GM23248 (cell line): ENCODE measurements at places on chromosomes 6 and 20. TPM values are rescaled to one million over a fixed set of nuclear protein-coding genes. Genes with fewer than 3 reads are reported as not detected.

TFAP2C gene
- total RNA-seq, result 12.3 and 12.8 TPM in 2 replicates

GRCh38 chr6:74259981-74260380, 564.0 kb downstream of the CD109 start:
- DNase-seq, result peak; percentile 17

B3GAT2 gene
- total RNA-seq, result not detected in 2 replicates

CLPSL2 gene
- not detected in 2 replicates for total RNA-seq

VSTM2L gene
- total RNA-seq, result 6.2 and 9.2 TPM in 2 replicates

DNA sequence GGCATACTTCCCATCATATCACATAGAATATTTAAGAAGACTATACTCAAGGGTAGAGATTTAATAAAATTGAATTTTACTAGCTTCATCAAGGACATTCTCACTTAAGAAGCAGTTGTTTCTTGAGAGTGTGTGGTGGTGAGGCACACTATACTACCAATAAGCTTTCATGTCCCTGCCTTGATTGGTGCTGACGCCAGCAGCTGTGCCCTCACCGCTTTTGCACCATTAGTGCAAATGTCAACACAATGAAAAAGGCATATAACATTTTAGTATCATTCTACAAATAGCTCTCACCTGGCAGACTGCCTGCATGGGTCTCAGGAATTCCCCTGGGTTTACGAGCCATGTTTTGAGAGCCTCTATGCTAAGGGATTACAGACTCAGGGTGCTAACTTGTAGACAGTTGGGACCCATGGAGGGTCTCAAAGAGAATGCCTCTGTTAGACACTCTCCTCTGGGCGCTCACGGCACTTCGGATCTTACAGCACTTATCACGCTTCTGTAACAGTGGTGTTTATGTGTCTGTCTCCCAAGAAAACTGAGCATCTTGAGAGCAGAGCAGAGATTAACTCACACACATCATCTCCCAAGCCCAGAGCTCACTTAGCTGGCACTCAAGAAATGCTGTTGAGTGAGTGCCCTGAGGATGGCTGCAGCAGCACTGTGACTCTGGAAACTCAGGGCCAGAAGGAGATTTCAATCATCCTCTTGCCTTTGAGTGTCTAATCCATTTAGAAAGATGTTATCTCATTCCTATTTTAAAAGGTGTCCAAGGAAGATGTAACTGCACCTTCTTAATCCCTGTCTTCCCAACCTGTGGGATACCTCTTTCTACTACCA, 143.3 kb upstream of the GPR6 start:
- no peak for DNase-seq

DNA sequence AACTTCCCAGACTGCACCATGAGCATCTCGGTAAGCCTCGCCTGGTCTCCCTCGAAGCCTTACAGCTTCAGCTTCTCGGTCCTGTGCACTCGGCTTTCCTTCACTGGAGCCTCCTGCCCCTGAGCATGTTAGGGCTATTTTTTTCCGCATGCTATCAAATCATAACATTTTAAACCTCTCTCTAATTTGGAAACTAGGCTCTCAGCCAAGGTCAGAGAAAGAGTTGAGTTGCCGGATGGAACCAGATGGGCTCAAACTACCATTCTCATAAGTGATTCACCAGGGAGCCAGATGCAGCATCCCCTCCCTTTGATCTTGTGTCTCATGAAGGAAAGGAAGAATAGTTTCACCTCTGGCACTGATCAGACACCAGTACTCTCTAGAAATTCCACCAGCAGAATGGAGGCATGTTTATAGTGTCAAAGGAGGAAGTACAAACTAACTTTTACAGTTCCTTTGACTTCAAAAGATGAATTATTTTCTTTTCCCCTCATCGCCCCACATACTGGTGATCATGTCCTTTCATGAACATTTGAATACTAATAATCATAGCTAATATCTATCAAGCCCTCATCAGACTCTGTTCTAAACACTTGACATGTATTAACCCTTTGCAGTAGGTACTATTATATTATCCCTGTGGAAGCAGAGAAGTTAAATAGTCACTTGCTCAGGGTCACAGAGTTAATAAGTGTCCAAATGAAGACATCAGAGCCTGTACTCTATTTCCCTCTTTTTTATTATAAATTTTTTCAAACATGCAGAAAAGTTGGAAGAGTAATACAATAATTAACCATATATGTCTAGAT, 46.7 kb downstream of the MAP1LC3A start:
- DNase-seq, result peak; percentile 17

PPP1R16B gene
- total RNA-seq, result not detected in 2 replicates

BTN2A1 gene
- total RNA-seq, result 9.1 and 15.0 TPM in 2 replicates

- DNase-seq, result peak; percentile 80
These were observed 31.4 kb downstream of the AFDN start for GRCh38 chr6:167858086-167858591.

ID1 gene
- 583 and 780 TPM in 2 replicates for total RNA-seq

SLC22A16 gene
- not detected in 2 replicates for total RNA-seq

DNA sequence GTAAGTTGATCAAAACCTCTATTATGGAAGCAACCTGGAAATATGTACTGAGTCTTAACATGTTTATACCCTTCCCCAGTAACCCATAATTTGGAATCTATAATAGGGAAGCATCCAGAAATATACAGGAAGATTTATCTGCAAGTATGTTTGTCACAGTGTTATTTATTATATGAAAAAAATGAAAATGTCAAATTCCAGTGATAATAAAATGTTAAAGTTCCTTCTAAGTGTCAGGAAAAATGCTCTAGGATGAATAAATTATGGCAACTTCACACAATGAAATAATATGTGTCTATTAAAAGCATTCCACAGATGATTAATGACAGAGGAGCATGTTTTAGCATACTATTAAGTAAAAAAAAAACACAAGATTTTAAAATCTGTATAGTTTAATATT, 237.7 kb upstream of the PRND start:
- no peak for DNase-seq

GRCh38 chr6:146026873-146027272, 2.0 kb upstream of the GRM1 start:
- no peak for DNase-seq

PRR18 gene
- total RNA-seq, result not detected in 2 replicates

GRCh38 chr6:159499034-159499433, 194.0 kb downstream of the SOD2 start:
- DNase-seq, result no peak

GRCh38 chr20:64093013-64093503, 8.9 kb upstream of the LKAAEAR1 start:
- DNase-seq, result peak; percentile 17

DNA sequence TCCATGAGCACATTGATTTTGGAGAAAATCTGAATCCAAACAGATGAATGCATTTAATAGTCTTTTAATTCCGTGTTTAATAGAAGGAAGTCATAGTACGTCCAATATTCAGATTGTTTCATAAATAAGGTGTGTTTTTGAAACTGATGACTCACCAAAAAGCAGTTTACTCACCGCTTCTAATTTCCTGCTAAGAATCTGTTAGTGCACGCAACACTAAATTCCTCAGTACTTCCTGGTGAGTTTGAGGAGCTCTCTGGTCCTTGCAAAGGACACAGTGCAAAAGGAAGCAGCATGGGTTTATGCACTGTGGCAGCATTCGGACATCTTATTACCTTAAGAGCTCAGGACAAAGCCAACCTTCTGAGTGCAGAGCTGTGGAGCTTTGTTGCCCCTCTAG, 2.3 kb upstream of the ADGRF1 start:
- DNase-seq, result no peak

- DNase-seq, result peak; percentile 57
These were observed 83.0 kb downstream of the SCAF8 start for GRCh38 chr6:154815938-154816820.

DNA sequence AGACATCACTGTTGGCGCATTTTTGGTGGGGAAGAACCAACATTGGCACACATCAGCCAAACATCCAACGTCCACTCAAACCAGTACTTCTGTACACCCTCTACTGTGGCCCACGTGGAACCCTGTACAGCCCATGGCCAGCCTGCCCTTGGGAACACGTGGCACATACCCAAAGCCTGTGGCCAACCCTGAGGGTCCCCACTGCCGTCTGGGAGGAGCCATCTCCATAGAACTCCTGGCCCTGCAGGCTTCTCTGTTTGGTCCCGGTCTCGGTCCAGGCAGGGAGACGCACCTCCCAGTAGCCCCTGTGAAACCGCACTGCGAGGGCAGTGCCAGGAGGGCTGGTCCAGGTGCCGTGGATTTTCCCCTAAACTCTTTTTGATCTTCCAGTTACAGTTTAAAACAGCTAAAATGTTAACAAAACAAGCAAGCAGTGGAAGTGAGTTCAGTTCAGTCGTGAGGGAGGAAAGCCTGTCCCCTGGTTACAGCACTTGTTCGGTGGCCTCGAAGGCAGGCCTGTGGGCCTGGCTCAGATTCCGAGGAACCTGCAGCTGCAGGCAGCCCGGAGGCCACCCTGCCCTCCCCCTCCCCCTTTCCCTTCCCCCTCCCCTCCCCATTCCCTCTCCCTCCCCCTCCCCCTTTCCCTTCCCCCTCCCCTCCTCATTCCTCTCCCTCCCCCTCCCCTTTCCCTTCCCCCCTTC, 233.7 kb downstream of the DLL1 start:
- DNase-seq, result no peak

GRCh38 chr6:42405021-42405420, 46.7 kb downstream of the TRERF1 start:
- peak; percentile 73 for DNase-seq

DNA sequence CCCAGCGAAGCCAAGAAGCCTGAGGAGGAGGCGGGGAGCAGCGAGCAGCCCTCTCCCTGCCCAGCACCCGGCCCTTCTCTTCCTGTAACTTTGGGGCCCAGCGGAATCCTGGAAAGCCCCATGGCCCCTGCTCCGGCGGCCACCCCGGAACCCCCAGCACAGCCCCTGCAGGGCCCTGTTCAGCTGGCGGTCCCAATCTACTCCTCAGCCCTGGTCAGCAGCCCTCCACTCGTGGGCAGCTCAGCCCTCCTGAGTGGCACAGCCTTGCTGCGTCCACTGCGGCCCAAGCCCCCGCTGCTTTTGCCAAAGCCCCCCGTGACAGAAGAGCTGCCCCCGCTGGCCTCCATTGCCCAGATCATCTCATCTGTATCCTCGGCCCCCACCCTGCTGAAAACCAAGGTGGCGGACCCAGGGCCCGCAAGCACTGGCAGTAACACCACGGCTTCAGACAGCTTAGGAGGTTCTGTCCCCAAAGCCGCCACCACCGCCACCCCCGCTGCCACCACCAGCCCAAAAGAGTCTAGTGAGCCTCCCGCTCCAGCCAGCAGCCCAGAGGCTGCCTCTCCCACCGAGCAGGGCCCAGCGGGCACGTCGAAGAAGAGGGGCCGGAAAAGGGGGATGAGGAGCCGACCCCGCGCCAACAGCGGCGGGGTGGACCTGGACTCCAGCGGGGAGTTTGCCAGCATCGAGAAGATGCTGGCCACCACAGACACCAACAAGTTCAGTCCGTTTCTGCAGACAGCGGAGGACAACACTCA, 81.9 kb downstream of the SSR1 start:
- no peak for DNase-seq

DNA sequence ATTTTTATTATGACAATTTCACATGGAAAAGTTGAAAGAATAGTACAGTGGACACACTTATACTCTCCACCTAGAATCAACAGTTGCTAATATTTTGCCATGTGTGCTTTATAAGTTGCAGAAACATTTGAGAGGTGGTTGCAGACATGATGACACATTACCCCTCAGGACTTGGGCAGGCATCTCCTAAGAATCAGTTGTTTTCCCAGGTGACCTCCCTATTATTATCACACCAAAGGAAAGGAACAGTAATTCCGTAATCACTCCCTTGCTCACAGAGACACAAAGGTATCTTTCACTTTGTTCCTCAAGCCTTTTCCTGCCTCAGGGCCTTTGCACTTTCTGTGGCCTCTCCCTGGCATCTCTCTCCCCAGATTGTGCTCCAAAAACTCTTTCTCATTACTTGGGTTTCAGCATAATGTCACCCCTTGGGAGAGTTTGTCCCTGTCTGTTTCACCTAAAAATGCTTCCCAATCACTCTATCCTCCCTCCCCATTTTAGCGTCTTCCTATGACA, 5.9 kb upstream of the SULF2 start:
- DNase-seq, result no peak

DNA sequence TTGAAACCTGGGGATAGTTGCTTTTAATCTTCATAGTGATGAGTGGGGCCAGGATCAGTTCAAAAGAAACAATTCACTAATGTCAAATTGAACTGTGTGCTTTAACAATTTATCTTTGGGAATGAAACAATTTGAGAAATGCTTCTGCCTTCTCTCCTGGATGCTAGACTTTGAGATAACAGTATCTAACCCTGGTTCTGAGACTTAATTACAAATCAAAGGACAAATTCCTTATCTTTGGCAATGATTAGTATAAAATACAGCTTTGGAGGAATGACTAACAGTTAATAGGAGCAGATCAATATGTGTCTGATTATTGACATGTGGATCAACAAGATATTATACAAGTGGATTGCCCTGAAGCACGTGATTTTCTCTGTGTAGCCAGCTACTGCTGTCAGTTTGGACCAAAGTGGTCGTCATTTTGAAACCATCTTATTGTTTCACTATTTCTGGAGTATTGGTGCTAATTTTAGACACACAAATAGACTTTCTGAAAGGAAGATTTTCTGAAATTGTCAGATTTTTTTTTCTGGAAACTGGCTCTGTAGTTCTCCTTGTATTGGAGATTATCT, 6.2 kb upstream of the FLRT3 start:
- DNase-seq, result no peak

ZC3H12D gene
- total RNA-seq, result 0.54 TPM in 1 of 2 replicates, not detected in the other

DNA sequence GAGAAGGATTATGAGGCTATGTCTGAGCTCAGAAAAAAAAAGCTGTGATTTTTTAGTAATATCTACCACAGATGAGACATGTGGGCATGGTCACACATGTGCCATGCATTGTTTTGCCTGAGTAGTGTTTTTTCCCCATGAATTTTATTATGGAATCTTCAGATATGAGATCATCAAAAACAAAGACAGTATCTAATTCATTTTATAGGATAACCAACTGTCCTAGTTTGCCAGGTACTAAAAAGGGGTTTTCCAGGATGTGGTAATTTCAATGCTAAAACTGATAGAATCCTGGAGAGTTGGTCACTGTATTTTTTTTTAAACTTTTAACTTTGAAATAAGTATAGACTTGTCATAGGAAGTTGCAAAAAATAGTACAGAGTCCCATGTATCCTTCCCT, 127.4 kb upstream of the MAP3K7 start:
- DNase-seq, result no peak

DNA sequence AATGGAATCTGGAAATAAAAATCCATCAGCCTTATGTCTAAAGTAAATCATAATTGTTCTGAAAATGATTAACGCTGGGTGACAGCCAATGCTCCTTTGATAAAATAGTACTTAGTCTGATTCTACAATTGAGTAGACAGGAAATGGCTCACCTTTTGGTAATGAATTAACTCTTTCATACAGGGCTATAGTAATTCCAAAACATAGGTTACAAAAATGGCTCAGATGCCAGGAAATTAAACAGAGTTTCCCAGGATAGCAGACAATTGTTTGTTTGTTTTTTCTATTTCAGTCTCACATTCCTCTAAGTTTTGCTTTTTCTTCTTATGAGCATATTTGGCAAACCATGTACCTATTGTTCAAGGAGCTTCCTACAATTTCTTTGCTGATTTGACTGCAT, 257.2 kb upstream of the EPHA7 start:
- DNase-seq, result no peak
